ENCODE measurements at places on chromosomes 1 and 21.

DNA sequence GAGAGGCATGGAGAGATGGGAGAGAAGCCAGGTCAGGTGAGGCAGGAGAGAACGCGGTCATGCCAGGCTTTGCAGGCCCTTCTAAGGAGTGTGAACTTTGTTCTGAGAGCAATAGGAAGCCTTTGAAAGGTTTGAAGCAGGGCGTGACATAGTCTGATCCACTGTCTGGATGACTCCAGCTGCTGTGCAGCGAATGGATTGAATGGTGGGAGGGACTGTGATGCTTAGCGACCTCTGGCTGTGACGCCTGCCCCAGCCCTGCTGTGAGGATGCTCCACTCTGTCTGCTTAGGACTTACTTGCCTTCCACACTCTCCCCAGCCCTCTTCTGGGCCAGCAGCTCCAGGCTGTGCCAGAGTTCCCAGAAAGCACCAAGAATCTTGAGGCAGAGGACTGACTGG is 41.8 kb upstream of the POU3F1 start:
- no peak for DNase-seq

- no peak for DNase-seq
These were observed 1488.4 kb downstream of the MRPL39 start for GRCh38 chr21:24118738-24119459.

GRCh38 chr1:233224311-233224710 is 71.2 kb downstream of the PCNX2 start:
- DNase-seq, result no peak

GRCh38 chr1:35264035-35264434 is 4.5 kb upstream of the ZMYM4 start:
- DNase-seq, result no peak

DNA sequence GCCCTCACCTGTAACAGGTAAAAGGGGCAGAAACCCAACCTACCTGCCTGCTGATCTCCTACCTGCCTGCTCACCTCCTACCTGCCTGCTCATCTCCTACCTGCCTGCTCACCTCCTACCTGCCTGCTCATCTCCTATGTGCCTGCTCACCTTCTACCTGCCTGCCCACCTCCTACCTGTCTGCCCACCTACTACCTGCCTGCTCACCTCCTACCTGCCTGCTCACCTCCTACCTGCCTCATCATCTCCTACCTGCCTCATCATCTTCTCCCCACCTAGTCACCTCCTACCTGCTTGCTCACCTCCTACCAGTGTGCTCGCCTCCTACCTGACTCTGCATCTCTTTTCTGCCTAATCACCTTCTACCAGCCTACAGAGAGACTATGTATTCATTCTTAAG is 452.9 kb downstream of the MATN1 start:
- DNase-seq, result no peak

DNA sequence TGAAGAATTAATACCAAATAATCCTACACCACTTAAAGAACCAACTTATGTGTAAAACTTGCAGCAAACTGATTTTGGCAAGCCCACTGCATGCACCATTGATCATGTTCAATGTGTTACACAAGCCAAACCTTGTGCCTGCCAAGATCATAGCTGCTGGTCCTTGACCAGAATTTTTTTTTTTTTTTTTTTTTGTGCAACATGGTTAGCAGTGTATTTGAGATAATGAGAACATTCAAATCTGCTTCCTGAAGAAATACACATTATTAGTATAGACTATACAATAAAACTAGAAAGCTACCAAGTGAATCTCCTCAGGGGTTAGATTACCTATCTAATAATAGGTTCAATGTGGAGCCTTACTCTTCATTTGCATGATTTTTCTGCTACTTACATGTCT is 421.0 kb downstream of the MRPL39 start:
- no peak for DNase-seq

DNA sequence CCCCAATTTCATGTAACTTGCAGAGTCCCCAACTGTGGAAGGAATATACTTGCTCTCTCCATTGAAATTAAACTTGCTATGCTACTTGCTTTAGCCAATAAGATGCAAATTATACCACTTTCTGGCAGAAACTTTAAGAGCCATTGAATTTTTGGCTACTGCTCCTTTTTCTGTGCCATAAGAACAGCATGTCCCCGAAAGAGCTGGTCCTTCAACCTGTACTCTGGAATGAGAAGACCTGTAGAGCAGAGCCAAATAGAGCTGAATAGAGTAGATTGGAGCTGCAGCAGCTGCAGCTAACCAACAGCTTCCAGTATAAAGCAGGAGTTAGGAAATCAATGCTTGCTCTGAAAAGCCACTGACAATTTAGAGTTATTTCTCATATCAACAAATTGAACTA is 472.3 kb upstream of the B3GALT2 start:
- DNase-seq, result no peak

GRCh38 chr1:7117399-7118281 is 332.4 kb downstream of the CAMTA1 start:
- no peak for DNase-seq

DNA sequence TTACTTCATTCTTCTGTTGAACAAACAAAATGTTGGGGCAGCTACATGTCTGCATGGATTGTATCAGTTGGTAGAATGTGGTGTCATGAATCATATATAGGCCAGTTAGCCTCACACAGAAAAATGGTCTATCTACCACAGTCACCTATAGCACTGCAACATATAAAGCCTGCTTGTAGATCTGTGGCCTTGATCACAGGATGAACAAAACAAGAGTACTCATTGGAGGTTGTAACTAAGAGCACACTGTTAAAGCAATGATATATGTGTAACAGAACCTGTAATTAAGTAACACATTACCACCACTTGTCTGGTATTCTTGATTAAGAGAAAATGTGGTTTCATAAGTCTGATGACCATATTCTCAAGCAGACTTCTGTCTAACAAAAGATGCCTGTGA is 167.3 kb upstream of the SGIP1 start:
- DNase-seq, result no peak

DNA sequence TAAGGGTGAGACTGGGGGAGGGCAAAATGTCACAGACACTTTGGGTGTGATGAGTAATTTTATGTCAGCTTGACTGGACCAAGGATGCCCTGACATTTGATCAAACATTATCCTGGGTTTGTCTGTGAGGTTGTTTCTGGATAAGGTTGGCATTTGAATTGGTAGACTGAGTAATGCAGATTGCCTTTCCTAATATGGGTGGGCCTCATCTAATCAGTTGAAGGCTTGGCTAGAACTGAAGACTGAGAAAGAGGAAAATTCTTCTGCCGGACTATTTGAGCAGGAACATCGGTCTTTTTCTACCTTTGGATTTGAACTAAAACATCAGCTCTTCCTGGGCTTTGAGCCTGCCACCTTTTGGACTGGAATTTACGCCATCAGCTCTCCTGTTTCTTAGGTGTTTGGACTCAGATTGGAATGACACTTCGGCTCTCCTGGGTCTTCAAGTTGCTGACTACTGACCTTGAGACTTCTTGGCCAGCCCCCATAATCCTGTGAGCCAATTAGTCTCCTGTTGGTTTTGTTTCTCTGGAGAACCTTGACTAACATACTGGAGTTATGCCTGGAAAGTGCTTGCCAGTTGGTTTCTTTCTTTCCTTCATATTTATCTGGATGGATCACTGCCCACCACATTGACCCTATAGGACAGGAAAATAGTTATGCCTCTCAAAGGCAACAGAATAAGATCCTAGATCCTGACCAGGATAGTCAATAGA is 44.9 kb upstream of the HLX start:
- DNase-seq, result no peak

GRCh38 chr21:36934864-36935420 is 31.5 kb downstream of the HLCS start:
- no peak for DNase-seq

DNA sequence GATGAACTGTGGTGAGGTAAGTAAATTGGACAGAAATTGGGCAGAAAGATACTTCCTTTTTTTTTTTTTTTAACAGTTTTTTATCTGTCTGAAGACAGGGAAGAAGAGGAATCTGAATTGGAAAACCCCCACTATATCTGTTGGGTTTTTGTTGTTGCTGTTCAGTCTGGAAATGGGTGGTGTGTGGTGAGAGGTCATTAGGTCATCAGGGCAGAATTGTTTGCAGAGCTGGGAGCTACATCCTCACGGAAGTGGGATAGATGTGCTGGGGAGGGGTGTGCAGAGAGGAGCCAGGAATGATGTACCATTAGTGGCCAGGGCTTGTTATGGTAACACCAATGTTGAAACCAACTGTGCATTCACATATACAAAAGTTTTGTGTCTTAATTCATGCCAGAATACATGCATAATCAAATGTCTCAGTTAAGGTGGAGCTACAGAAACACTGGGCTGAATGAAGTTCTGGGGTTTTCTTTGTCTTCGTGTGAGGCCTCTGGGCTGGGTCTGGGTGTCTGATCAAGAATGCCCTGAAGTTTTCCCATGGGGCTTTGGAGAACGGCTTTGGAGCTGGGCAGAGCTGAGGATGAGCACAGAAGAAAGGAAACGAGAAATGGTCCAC is 12.4 kb downstream of the USP25 start:
- no peak for DNase-seq

DNA sequence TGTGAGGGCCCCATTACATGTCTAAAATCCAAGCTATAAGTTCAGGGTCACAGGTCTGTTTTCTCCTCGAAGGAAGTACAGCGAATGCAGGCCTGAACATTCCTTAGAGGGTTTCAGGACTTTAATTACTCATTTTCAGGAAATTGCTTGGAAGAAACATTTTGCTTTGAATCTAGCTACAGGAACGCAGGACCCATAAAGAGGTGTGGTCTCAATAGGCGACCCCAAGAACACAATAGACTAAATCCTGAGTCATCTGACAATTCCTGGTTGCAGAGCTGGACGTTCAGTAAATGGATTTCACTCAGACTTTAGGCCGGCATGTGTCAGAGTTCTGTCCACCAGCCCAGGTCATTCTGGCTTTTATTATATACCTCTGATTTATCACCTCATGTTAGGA is 1.0 kb upstream of the ERG start:
- DNase-seq, result no peak

DNA sequence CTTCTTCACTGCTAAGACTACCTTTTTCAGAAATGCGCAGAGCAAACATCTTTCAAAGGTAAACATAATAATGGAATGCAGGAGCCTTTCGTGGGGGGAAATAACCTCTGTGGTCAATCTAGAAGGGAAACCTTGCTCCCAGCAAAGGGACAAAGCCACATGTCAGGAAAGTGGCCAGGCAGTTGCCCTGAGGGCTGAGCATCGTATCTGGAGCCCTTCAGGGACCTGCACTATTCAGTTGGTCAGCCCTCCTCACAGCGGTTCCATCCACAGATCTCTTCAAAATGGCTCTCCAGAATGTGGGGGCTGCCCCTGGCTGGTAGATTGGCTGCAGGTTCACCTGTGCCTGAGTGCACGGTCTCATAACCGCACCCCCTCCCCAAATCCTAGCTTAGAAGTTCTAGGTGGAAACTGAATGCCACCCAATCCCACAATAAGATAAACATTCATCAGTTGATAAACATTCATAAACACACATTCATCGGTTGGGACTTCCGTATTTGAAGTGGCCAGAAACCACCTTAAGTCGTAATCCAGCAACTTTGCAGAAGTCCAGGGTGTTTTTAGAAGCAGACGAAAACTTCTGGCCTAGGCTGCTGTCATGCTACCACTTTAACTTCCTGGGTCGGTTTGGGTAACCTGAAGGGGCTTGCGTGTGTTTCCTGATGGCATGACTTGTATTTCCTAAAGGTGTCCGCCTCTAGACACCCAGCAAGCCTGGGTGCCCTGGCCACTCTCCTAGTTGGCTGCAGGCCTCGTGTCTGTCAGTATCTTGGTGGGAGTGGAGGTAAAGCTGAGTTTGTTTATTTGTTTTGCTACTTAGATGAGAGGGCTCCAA is 50.5 kb downstream of the RASSF5 start:
- DNase-seq, result no peak

DNA sequence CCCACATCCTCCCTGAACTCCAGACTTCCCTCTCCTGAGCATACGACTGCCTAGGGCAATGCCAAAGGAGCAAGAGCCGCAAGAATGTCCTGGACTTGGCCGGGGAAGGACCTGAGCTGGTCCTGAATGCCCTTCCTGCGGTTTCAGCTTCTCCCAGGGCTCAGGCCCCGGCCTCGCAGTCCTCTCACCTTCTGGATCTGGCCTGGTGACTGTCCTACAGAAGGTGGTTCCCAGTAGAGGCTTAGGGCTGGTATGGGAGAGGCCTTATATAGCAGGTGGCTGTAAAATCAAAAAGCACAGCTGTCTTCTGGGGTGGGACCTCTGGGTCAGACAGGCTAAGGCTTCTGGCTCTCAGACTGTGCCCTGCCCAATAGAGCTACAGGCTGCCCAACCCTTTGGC is at the start of gene LYPD8:
Gene LYPD8 (minus strand): TSS at position 243 of the 400 bp plus-strand sequence. CDS start 4,678 bp downstream, outside the sequence.
- no peak for DNase-seq

GRCh38 chr1:56180520-56181190 is 398.7 kb downstream of the PLPP3 start:
- DNase-seq, result no peak

- DNase-seq, result no peak
These were observed 64.1 kb upstream of the TMEM51 start for GRCh38 chr1:15089258-15089992.

DNA sequence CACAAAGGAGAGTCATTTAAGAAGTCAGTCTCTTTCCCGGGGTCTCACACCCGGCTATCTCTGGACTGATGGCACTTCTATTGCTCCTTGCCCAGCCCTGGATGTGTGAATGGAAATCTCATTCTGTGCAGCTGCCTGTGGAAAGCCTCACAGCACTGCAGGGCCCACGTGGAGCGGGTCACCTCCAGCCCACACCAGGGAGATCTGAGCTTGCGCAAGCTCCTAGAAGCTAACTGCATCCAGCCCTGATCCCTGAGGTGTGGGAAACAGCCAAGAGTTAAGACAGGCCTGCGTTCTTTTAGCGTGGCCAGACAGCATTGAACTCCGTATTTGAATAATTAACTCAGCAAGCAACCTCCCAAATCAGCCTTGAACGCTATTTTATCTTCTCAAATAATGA is 150.5 kb downstream of the LRIG2 start:
- DNase-seq, result no peak

GRCh38 chr21:37165586-37165985 is 92.5 kb downstream of the TTC3 start:
- DNase-seq, result no peak
